ENCODE measurements at places on chromosomes 11 and 22.

GRCh38 chr22:46352691-46353386 is 17.3 kb downstream of the TRMU start:
- DNase-seq: no peak

DNA sequence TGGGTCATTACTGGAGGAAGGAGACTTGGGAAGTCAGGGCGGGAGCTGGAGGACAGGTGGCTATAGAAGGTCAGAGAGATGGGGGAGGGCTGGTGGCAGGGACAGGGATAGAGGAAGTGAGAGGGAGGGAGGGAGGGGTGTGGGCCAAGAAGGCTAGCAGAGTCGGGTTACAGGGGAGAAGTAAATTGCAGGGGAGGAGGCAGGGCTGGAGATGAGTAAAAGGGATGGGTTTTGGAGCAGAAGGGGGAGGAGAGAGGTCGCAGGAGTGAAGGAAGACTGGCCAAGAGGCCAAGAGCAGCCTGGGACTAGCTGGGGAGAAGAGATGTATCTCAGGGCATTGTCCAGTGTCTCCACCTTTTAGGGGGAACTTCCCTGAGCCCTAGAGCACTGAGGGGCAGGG is 33.0 kb downstream of the LRRC10B start:
- DNase-seq: no peak

GRCh38 chr11:87173185-87174039 is 135.7 kb downstream of the TMEM135 start:
- DNase-seq: no peak

GRCh38 chr11:104991994-104992393 is 23.6 kb upstream of the CASP4 start:
- DNase-seq: no peak

DNA sequence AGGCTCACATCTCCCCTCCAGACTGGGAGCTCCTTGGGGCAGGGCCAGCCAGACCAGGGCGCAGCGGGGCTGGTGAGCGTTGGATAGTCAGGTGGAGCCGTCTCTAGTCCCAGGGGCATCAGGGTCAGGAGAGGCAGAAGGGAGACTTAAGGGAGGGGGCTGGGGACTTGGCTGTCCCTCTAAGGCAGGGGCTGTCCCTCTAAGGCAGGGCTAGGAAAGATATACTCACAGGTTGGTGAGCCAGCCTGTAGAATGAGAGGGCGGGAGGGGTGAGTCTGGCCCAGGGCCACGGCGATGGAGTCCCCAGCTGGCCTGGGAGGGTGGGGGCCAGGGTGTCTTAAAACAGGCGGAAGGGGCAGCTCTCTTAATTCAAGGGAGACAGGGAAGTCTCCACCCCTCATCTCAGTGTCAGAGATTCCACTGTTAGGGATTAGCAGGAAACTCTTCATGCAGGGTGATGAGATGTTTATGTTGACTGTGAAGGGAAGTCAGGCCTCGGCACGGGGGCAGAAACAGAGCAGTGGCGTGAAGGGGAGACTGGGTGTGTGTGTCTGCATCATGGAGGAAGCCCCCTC is 11.3 kb downstream of the P2RY2 start:
- DNase-seq: no peak

DNA sequence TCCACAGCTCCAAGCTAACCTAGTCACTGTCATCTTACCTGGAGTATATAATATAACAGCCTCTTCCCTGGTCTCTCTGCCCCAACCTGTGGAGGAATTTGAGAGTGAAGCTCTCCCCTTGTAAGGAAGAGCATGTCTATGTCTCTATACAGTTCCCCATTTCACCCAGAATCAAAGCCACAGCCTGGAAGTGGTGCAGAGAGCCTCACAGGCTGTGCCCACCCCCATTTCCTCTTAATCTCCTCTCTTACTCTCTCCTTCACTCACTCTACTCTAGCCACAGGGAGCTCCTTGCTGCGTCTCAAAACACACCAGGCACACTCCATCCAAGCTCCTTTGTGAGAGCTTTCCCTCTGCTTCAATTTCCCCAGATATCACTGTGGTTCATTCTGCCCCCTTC is 302.5 kb upstream of the ISX start:
- DNase-seq: peak; percentile 53

DNA sequence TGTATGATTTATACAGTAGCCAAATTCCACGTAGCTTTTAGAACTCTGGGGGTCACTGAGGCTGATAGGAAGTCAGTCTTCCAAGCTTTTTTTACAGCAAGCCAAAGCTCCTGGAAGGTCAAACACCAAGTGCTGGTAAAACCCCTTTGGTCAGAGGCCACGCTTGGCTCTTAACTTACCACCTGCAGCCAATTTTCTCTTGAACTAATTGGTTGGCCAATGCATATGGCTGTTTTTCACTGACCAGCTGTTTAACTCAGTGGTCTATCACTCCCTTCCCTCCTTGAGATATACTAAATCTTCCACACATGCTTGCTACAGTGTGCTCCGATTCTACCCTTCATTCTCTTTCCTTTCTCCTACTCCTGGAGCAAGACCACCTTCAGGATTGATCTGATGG is 116.0 kb downstream of the FAR1 start:
- no peak for DNase-seq

DNA sequence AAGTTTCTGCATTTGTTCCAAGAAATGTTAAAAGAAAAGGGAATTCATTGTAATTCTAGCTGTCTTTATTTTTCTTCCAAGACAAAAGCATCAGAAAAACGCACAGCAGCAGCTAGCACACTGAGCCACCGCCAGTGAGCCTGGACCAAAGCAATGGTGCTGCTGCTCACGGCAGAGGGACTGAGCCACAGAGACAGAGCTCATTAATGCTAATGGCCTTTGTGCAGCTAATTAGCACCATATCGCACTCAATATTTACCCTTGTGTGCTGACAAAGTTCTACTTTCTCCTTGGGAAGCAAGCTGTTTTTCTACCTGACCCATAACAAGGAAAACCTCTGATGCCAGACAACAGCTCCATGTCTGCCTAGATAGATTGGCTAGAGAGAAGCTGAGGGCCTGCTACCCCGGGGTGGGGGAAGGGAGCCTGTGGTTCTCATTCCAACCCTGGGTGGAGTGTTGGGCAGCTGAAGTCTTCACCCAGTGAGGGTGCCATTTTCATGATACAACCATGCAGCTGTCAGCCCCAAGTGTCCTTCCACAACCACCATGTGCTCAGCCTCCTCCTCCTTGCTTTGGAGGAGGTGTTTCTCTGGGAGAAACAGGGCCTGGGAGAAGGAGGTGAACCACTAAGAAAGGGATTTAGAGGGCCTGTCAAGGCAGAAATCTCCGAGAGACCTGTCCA is 131.1 kb upstream of the NCAM1 start:
- DNase-seq: no peak

- peak; percentile 36 for DNase-seq
Observed at GRCh38 chr22:20464096-20464614, 26.5 kb upstream of the SCARF2 start.

DNA sequence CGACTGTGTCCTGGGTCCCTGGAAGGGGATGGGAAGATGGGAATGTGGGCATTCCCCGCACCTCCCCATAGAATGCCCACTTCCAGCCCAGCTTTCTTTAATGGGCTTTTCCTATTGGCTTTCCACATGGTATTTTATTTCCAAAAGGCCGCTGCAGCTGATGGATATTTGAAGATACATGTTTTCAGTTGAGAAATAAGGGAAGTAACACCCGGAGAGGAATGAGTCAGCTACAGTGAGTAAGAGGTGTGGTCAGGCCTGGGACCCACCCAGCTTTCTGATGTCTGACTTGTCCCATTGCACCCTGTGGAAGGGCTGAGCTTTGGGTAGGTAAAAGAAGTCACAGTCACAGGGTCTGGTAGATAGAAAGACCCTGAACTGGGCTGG is 476.9 kb downstream of the MIAT start:
- no peak for DNase-seq

GRCh38 chr11:10891151-10891720 is 33.4 kb upstream of the ZBED5 start:
- DNase-seq: no peak

GRCh38 chr11:75149766-75150465 is 991 bp upstream of the SLCO2B1 start:
- no peak for DNase-seq

GRCh38 chr11:57699813-57700212 is 12.2 kb downstream of the MED19 start:
- no peak for DNase-seq

DNA sequence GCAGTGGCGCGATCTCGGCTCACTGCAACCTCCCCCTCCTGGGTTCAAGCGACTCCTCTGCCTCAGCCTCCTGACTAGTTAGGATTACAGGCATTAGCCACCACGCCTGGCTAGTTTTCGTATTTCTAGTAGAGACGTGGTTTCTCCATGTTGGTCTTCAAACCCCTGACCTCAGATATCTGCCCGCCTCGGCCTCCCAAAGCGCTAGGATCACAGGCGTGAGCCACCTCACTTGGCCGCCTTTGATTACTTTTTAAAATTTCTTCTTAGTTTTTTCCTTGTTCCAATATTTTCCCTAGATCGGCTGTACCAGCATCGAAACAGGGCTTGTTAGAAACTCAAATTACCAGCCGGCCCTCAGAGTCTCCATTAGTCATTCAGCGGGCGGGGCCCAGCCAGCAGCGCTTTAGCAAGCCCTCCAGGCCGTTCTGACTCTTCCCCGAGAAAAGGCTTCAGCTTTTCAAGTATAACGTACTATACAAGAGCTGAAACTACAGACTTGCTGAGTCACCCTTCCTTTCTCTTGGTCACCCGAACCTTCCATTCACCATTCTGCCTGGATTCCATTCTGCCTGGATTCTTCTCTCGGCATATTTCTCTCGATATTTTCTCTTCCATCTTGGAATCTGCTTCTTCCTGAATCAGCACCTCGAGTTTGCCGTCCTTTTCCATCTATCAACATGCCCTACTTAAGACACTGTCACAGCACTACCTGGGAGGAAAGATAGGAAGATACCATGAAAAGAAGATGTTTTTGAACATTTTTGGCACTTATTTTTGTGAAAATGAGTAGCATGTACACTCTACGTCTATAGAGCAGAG is 6.7 kb upstream of the CAPRIN1 start:
- DNase-seq: no peak

GRCh38 chr11:130523609-130524008 is 75.2 kb downstream of the ADAMTS15 start:
- no peak for DNase-seq

- DNase-seq: no peak
Observed at GRCh38 chr11:86099874-86100273, 31.0 kb upstream of the PICALM start.

- no peak for DNase-seq
Observed at GRCh38 chr11:2149864-2150847, 10.9 kb downstream of the INS start.

GRCh38 chr11:8767466-8768142 is 85.0 kb downstream of the RPL27A start:
- DNase-seq: no peak

- no peak for DNase-seq
Observed at GRCh38 chr22:45271667-45272201, 13.0 kb upstream of the UPK3A start.

DNA sequence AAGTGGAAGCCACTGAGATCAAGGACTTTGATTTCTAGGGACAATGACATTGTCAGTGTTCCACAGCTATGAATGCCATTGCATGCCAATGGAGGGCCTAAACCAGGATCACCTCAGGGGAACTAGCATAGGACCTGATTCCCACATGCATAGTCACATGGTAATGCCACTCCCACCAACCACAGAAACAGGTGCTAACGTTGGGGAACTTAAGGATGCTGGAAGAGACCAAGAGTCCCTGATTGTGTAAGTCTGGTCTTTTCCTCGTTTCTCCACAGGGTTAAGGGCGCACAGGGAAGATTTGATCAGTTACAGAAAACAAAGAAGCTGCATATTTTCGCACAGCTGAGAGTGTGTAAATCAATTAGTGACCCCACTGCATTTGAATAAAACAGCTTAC is 59.4 kb upstream of the CD44 start:
- DNase-seq: no peak
